ENCODE measurements at places on chromosomes 4 and X.
A peak's percentile ranks its signal among the peaks of the same experiment; 100 is the strongest.

- no peak for DNase-seq
These were observed 284.4 kb downstream of the ARHGAP24 start for GRCh38 chr4:85759388-85759787.

GRCh38 chr4:119597377-119597776 lies 31.2 kb downstream of the PDE5A start:
- no peak for DNase-seq

GRCh38 chrX:16148896-16149295 lies 18.4 kb upstream of the MAGEB17 start:
- no peak for DNase-seq

DNA sequence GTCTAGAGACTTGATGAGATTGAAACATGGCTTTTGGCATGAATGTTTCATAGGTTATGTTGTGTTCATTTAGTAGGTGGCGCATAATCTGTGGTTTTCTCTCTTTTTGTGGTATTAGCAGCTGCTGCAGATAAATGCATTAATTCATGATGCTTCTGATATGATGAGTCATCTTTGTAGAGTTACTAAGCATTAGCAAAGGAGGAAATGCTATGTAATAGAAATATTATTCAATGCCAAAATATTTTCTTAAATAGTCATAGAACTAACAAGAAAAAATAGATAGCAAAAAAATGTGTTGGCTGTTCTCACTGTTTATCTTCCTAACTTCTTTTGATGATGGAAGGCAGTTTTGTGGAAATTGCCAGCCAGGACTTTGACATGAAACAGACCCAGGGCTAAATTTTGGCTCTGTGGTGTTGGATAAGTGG lies 3.6 kb downstream of the ZXDB start:
- DNase-seq, result no peak

GRCh38 chr4:5300283-5300682 lies 249.0 kb downstream of the STK32B start:
- DNase-seq, result no peak

DNA sequence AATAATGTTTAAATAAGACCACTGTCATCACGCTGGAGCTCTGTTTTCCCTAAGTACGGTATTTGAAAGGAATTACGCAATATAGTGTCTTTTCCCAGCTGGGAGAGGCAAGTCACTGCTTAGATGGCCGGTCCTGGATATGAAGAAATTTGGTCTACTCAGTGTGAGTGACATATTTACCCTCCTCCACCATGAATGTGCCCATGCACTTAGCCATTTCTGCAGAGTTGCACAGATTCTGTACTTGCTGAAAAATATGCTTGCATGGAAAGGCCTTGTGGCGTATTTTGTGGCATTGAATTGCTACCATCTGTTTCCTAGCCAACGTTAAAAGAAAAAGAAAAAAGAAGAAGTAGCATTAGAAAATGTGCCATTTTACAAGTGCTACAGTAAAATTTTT lies 73.1 kb downstream of the ADGRL3 start:
- DNase-seq, result peak; percentile 0

GRCh38 chr4:44447563-44448504 lies 775 bp downstream of the KCTD8 start:
- no peak for DNase-seq

DNA sequence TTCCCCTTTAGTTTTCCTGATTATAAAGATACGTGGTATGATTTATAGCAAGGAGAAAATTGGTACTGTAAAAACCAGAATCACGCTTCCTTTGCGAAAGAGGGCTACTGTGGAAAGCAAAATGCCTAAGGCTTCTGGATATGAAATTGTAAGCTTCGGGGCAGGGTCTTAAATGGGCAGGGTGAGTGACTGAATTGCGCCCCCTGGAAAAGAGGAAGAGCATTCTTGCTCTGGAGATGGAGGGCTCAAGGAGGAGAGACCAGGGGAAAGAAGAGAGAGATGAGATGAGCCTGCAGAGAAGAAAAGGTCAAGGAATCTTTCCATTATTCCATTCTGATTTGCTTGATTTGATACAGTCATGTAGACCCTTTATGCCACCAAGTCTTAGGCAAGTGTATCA lies 13.1 kb upstream of the ETNPPL start:
- DNase-seq, result no peak

GRCh38 chrX:69268611-69269010 lies 103.4 kb upstream of the PJA1 start:
- DNase-seq, result peak; percentile 2

- DNase-seq, result peak; percentile 42
These were observed at the start of gene SPIN3 for GRCh38 chrX:56995271-56995994. TSS of gene SPIN3 (minus strand) at chrX:56995541. CDS start at chrX:56994947, 594 bp downstream.

DNA sequence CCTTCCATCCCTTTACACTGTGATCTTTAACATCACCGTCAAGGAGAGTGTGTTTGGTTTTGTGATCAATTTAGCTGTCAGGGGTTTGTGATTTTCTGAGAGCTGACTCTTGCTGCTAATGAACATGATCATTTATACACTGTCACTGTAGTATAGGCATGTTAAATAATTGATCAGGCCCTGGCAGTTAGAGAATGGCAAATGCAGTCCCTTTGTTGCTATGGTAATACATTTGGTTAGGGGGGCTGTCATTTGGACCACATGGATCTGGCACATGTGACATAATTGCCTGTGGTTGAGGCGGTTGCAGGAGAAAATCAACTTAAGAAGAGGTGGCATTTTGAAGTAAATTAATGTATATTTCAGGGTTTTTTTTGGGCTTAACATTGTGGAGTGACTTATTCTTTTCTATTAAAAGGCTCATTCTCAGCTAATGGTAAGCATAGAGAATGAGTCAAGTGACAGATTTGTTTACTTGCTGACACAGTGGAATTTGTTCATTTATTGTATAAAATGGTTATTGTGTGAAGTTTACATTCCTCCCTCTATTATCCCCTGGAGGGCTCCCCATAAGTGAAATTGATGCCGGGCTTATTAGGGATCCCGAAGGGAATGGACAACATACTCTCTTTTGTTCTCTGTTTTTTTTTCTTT lies 114.0 kb downstream of the FHIP1A start:
- DNase-seq, result no peak
